Activated CD8-positive, alpha-beta memory T cell treated with anti-CD3 and anti-CD28 coated beads, Interleukin-2, amount 10 ng/mL, durations not matched to agents 7 days and 5 days (primary cell): ENCODE measurements at places on chromosomes 6 and 20. TPM values are rescaled to one million over a fixed set of nuclear protein-coding genes. Genes with fewer than 3 reads are reported as not detected.

DNA sequence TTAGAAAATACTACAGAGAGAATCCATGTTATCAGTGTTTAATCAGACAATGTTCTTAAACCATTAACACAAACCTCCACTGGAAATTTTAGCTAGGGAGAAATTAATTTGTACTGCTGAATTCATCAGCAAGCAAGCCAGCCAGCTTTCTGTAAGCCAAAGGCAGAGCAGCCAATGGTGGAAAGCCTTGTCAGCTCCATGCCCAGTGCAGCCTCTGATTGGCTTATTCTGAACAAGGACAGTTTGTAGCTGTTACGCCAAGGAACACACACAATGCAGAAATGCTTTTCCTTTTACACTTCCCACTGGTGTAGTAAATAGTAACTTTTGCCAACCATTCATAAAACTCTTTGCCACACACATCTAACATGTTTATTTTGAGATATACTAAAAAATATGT is 265.0 kb downstream of the TENT5A start:
- DNase-seq = no peak

DNA sequence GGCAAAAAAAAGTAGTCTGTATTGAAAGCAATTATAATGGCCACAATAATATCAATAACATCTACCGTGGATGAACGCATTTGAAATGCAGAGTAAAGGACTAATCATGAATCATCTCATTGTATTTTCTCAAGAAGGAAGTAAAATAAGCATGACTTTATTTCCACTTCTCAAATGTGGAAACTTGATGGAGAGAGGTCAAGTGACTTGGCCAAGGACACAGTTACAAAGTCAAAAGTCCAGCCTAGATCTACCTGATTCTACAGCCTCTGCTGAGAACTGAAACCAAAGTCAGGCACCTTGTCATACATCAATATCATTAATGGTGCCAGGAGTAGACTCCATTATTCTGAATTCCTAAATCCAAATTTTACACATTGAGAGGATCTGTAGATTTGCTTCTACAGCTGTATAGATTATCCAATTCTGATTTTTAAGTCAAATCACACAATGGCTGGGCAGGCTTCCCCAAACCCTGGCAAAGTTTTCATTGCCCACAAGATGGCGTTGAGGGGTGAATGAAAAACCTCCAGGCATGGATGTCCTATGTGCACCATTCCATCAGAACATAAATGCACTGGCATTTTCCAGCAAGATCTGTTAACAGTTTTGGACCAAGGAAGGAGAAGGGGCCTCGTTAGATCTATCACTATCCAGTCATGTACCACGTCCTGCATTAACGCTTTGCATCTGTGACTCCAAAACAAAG is 423.1 kb downstream of the MAFB start:
- DNase-seq = no peak

DNA sequence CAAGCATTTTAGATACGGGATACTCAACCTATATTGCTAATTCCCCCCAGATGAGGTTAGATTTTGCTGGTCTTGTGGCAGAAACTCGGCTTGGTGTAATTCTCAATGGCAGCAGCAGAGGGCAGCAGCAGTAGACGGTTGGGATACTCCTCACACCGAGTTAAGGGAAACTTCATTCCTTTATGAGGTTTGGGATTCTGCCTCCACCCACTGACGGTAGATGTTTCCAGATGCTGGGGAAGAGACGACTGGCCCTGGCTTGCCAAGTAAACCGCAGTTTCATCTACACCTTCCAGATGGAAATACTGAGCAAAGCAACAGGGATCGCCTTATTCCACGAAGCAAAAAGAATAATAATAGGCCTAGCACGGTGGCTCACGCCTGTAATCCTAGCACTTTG is 8.2 kb upstream of the TBC1D7 start:
- peak; percentile 84 for DNase-seq

The LAMA5 gene
- 0.99 TPM for total RNA-seq

- no peak for DNase-seq
These were observed 32.8 kb downstream of the RBM24 start for GRCh38 chr6:17313971-17314370.

DNA sequence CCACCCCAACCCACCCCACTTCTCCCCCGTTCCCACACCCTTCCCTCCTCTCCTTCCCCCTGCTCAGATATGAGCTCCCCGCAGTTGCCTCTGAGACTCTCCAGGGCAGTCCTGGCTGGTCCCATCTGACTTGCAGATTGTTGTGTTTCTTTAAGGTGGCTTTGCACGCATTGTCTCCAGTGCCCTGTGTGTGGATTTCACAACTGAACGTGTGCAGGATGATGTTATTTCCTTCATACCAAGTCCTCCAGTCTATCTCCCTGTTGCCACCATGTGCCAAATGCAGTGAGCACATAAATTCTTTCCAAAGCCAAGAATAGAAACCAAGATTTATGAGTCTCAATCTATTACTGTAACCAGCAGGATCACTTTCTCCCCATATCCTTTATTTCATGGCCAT is 79.1 kb downstream of the TMEM242 start:
- no peak for DNase-seq

GRCh38 chr6:113570161-113570560 is 287.0 kb upstream of the MARCKS start:
- DNase-seq = no peak

DNA sequence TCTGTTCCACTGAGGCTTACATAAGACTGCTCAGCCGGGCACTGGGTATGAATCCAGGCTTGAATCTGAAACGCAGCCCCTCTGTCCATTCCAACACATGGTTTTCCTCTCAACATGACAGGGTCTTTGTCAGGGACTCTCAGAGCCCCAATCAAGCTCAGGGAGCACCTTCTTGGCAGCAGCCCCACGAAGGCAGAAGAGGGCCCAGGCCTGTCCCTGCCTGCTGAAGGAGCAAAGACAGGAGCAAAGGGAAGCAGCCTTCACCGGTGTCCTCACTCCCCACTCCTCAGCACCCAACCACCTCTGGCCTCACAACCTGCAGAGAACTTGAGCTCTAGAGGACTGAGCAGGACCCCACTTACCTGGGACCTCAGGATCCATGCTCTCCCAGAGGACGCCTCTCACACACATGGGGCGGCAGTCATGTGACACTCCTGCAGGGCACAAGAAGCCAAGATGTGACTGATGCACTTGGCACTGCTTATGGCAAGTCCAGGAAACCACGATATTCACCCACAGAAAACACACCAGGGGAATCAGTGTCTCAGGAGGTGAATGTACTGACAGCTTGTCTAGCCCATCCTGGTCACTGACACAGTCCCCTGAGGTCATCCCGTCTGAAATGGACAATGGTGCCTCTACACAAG is 4.3 kb downstream of the SNHG17 start:
- DNase-seq = no peak

- no peak for DNase-seq
These were observed 2.5 kb upstream of the MMP9 start for GRCh38 chr20:46006022-46006705.

The F13A1 gene
- total RNA-seq = not detected

GRCh38 chr6:49888742-49889431 is 22.6 kb upstream of the CRISP1 start:
- no peak for DNase-seq

DNA sequence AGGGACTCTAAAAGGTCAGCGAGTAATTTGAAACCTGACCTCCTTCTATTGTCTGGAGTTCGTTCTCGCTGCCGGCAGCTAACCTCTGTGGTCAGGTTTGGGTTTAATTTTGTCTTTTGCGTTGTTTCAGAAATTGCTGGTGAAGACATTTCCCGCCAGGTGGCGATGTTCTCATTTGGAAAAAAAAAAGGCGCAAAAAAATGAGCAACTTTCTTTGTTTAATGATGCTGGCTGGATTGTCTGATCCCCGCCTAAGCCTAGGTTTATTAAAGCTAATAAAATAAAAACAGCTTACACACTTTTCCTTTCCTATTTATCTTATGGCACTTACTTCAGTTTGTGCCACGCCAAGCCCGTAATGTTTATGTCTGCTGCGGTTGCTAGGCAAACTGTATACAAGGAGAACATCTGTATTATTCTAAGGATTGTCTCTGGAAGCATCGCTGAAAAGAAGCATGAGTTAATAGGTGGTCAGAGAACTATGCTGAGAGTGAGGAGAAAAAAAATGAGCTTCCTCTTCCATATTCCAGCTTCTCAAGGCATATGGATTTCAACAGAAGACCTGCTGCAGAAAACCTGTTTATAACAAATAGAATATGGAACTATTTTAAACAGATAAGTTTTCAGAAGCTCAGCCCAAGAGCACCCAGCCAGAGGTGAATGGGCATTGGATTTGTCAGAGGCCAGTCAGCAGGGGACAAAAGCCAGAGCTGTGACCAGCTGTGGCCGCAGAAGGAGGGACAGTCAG is 205.7 kb downstream of the DOK5 start:
- DNase-seq = no peak

The PPIL4 gene
- 17.8 TPM for total RNA-seq

DNA sequence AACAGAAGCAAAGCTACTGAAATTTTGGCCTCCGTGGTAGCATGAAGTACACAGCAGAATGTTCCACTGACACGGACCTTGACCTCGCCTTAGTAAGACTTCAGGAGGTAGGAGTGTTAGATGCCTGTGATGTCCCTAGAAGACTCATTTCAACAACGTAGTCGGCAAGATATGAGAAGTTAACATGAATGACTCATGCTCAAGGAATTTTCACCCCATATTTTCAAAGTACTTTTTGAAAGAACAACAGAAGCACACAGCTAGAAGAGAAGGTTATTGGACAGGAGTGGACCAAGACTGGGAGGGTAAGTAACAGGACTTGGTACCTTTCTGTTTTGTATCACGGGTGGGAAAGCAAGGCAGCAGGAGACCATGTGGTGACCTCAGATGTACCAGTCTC is 78.0 kb downstream of the DZANK1 start:
- no peak for DNase-seq

GRCh38 chr6:170260686-170261085 is 30.2 kb downstream of the DLL1 start:
- DNase-seq = no peak

GRCh38 chr6:6699741-6700367 is 111.3 kb downstream of the LY86 start:
- DNase-seq = no peak

The C6orf58 gene
- total RNA-seq = not detected

DNA sequence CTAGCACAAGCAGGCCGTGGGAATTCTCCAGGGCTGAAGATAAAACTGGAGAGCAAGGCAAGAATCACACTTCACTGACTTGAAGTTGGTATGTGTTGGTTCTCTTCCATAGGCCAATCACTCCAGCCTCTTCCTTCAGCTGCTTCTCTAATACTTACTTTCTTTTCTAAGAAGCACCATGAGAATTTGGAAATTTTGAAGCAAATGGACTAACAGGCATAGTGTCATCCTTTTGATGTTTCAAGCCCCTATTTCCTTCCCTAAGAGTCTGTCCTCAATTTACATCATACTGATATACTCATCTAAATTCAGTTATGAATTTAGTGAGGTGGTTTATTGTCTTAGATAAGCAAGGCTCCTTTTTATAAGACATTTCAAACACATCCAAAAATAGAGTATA is 24.0 kb downstream of the SLC26A8 start:
- no peak for DNase-seq

DNA sequence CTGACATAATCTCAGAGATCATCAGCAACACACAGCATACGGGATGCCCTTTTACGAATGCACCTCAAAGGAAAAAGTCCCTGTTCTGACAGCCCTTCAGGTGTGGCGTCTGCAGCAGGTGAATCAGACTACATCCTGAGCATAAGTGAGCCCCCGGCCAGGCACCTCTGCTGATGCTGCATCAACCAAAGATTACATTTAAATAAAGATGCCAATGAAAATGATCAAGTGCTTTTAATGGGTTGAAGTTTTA is 58.7 kb downstream of the INSM1 start:
- no peak for DNase-seq

The OR2J3 gene
- total RNA-seq = not detected

DNA sequence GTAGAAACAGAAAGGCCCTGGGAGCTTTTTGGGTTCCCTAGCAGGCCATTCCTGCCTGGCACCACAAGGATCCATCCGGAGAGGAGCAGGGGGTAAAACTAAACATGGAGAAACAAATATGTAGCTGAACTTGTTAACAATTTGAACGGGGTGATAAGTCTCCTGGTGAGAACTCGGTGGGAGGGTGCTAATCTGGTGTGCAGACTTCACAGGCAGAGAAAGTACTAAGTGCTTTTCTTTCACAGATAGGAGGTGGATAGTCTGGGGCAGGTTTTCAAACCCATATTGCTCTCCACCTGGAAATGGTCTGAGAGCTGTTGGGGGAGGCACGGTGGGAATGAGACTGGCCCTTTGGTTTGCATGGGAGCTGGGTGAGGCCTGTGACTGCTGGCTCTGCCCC is 196.3 kb upstream of the FUT9 start:
- DNase-seq = no peak

DNA sequence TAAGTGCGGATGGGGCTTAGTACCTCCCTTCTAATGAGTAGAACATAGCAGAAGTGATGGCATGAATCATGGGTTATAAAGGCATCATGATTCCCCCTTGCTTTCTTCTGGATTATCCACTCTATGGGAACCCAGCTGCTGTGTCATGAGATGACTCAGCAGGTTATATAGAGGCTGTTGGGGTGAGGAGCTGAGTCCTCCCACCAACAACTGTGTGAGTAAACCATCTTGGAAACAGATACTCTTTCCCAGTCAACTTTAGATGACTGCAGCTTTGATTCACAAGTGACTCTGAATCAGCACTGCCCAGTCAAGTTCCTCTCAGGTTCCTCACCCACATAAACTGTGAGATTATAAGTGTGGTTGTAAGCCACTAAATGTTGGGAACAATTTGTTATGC is 46.3 kb downstream of the FAM83B start:
- DNase-seq = no peak

DNA sequence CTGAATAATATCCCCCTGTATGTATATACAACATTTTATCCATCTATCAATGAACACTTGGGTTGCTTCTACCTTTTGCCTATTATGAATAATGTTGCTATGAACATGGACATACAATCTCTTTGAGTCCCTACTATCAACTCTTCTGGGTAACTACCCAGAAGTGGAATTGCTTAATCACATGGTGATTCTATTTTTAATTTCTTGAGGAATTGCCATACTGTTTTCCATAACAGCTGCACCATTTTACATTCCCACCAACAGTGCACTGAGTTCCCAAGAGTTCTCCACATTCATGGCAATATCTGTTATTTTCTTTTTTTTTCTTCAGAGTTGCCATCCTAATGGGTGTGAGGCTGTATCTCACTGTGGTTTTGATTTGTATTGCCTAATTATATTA is 88.3 kb downstream of the ZHX3 start:
- no peak for DNase-seq
